ENCODE measurements at places on chromosomes 5 and 9.
A peak's percentile ranks its signal among the peaks of the same experiment; 100 is the strongest.

GRCh38 chr5:140049205-140049604 lies 6.1 kb upstream of the NRG2 start:
- DNase-seq, result no peak

DNA sequence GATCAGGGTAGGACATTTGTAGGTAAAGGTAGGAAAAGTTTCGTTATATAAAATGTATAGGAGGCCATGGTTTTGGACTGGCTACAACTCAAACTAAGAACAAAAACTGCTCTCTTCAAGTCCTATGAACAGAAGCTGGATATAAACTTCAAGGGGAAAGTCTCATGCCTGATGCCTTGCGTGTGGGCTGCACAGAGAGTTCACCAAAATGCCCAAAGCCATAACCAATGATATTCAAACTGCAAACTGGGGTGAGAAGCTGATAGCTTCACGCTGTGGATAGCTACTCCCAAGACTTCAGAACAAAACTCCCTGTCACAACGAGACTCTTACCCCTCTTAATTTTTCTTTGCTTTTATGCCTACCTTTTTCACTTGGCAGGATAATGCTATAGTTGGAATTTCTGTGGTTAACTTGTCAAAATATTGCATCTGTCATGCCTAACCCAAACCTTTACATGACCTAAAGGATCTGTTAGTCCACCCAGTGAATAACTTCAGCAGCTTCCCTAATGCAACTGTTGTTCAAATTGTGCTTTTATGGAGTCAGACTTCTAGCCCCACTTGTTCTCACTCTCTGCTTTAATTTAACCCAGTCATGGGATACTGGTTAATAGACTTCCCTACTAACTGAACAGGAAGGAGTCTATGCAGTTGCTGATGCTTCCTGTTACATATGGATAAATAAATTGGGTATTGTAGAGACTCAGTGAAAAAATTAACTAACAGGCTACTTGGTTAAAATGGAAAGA lies 71.9 kb downstream of the SFXN1 start:
- no peak for DNase-seq

DNA sequence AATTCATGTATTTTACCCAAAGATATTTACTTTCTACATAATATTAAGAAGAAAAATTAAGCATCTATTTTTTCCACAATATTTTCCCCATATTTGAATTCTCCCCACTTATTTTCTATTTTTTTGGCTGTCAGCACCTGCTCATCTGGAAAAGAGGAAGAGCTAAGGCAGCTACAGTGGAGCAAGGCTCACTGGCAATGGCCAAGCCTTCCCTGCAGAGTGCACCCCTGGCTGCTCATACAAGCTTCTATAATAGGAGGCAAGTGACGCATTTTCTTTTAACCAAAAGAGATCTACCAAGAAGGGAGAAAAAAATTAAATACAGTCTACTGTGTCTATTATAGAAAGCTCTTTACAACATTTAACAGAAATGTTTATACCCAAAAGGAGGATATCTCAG lies 72.5 kb downstream of the AUH start:
- DNase-seq, result no peak

DNA sequence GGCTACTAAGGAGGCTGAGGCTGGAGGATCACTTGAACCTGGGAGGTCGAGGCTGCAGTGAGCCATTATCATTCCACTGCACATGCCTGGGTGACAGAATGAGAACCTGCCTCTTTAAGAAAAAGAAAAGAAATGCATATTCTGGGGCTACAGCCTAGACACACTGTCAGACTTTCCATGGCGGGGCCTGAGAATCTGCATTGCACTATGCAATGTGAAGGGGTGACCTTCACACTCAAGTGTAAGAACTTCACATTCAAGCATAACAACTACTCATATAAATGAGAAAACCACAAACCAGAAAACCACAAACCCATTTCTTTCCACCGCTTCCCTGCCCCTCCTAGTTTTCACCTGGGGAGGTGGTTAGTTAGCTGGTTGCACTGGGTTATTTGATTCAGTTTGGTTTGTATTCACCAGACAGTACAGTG lies 18.0 kb upstream of the FBP2 start:
- no peak for DNase-seq

DNA sequence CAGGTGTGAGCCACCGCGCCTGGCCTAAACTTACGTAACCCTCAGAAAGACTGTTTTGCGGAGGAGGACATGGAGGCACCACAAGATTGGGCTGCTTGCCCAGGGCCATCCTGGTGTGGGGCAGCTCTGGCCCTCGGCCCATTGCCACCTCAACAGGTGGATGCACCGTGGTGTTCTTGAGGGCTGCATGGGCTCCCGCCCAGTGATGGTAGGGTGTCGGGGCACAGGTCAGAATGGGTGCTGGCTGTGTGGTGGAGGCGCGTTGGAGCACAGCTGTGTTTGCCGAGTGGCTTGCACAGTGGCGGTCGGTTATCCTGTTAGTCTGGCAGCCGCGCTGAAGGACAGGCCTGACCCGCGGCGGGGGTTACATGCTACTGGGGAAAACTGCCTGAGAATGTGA lies 196.9 kb downstream of the CACNA1B start:
- no peak for DNase-seq

DNA sequence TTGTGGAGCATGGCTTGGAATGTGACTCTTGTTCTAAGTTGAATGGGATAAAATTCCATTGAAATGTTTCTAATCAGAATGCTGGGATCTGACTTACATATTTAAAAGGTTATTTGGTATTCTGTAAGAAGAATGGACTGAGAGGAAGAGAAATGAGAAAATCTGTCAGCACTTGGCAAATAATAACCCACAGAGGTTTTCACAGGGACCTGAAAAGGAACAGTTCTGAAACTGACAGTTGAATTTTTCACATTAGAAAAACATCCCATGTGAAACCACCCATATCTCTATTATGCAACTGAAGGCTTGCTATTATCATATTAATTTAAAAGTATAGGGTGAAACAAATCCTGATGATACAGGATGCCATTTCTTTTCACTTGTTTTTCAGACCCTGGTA lies 302.7 kb downstream of the EPB41L4A start:
- peak; percentile 43 for DNase-seq

GRCh38 chr9:120235081-120235480 lies 344.9 kb downstream of the CDK5RAP2 start:
- DNase-seq, result no peak

- DNase-seq, result peak; percentile 74
Measured at GRCh38 chr5:72066705-72067107, 40.6 kb upstream of the MAP1B start.

DNA sequence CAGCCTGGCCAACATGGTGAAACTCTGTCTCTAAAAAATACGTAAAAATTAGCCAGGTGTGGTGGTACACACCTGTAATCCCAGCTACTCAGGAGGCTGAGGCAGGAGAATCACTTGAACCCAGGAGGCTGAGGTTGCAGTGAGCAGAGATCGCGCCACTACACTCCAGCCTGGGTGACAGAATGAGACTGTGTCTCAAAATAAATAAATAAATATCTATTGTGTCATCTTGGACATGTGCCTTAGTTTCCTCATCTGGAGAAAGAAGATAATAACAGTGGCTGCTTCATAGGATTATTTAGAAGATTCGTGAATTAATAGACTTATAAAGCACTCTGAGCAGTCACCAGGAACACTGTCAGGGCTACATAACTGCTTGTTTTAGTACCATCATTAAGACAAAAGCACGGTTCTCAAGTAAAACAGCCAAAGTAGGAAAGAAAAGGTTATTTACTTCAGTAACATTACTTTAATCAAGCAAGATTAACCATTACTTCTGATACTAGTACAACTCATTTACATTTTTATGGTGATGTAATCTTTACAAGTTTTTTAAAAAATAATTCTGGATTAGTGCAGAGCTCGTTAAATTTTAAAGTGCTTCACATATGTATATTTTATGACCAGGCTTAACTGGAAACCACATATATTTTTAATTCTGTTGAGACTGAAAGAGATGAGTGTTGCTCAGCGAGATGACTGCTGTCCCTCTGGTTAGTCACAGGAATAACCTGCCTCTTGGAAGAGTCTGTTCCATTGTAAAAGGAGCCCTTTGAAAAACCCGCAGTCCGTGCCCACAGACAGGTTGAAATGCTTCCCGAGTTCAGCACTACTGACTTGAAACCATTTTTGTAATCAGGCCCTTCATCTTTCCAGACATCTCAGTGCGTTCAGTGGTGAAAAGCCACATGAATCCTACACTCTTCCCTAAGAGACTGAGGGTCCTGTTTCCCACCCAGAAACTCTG lies 36.7 kb downstream of the ANKH start:
- DNase-seq, result no peak

DNA sequence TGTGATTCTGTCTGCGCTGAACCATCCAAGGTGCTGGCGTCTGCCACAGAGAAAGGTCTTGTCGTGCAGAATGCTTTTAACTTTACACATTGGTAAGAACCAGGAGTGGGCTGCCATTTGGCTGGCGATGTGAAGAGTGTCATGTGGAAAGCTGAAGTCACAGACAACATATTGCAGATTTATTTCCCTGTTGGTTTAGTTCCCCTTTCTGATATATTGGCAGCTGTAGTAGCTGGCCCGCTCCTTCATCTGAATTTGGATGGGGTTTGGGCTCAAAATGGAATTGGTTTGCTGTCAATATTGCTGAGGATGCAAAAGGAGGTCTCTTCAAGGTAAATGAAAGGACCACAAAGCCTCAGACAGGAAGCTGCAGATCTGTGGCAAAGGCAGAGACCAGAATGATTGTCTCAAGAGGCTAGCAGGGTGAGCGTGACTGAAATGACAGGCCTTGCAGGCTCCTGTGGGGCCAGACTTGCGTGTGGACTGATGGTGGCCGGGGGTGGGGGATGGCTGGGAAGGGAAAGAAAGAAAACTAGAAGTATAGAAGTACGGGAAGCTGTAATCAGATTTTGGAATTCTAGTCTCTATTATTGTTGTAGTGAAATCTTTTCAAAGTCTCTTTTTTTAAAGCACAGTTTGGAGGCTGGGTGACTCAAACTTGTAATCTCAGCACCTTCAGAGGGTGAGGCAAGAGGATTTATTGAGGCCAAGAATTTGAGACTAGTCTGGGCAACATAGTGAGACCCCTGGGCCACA lies 25.1 kb upstream of the CD180 start:
- no peak for DNase-seq

- no peak for DNase-seq
Measured at GRCh38 chr5:119435436-119436132, 16.7 kb upstream of the HSD17B4 start.

DNA sequence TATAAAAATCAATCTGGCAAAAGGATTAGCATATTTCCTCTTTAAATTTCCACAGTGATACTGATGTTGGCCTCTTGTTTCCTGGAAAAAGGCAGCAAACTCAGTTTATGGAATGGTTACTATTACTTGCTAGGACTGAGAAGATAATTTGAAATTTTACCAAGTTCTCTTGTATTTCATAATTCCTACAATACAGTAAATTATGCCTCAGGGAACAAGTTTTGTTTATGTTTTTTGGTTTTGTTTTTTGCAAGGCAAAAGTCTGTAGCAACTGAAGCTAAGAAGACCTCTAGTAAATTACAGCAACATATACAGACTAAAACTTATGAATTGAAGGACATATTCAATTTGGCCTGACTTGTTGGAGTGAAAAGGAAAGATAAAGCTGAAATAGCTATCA lies 30.2 kb upstream of the SLCO6A1 start:
- no peak for DNase-seq

GRCh38 chr5:173441053-173441628 lies 112.9 kb upstream of the STC2 start:
- no peak for DNase-seq

GRCh38 chr9:34380511-34381315 lies 4.0 kb upstream of the MYORG start:
- peak; percentile 35 for DNase-seq

- DNase-seq, result no peak
Measured at GRCh38 chr9:131312822-131313770, 23.6 kb downstream of the PLPP7 start.

GRCh38 chr9:61674465-61674864 lies 484.6 kb downstream of the SPATA31A7 start:
- DNase-seq, result no peak

- DNase-seq, result no peak
Measured at GRCh38 chr9:134369416-134370212, 43.4 kb downstream of the RXRA start.

DNA sequence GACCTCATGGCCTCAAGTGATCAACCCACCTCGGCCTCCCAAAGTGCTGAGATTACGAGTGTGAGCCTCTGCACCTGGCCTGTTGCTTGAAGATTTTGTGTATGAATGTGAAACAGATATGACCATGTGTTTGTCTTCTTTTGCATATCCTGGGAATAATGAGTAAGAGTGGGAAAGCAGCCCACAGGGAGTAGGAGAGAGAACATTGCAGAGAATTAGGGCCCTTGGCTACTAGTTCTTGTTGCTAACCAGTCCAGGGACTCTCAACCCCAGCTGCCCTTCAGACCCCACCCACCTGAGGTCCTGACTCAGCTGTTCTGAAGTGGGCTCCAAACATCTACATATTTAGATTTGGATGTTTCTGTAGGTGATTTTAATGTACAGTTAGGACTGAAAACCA lies 125.5 kb downstream of the MTX3 start:
- no peak for DNase-seq

- DNase-seq, result no peak
Measured at GRCh38 chr5:1831257-1831656, 30.1 kb downstream of the NDUFS6 start.

DNA sequence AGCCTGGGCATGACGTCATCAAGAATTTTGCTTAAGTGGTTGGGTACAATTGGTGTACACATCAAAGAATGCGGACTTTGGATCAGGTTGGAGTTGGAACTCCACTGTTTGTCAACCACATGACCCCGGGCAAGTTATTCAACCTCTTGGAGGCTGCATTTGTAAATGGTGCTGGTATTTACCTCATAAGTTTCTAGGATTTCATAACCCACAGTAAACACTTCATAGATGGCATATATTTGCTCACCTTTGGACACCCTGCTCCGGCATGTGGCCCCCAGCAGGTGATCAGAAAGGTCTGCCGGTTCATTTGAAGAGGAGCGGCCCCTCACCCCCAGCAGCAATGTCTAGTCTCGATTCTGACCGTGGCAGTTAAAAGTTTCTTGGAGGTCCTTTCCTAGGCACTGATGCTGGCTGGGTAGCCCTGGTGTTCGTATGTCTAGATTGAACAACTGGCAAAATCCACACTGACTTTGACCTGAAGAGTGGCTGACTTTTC lies 60.6 kb downstream of the IL6ST start:
- DNase-seq, result no peak

- DNase-seq, result no peak
Measured at GRCh38 chr9:100063185-100063584, 35.6 kb downstream of the ERP44 start.

DNA sequence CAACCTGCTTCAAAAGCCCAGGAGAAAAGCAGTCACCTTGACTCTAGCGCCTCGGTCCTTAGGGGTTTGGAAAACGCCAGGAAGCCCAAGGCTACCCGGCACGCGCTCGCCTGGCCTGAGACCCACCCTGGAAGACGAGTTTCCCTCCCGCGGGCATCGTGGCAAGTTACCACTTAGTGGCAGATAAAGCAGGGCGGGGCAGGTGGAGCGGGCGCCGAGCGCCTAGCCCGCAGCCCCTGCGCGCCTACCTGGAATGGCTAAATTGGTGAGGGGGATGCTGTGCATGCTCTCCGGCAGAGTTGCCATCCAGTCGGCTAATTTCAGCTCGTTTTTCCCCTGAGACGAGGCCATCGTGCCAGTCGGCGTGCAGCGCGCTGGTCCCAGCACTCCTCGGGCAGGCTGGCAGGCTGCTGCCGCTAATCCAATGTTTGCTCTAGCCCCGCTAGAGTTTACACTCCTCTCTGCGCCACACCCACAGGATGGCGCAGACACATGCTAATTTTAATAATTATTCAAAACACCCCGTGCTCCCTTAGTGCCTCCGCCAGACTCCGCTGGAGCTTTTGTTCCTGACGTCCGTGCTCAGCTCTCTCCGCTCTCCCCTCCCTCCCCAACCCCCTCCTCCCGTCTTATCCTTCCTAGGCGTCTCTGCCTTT lies at the start of gene PLCXD3:
PLCXD3 (minus strand) TSS at position 426 of the 656 bp plus-strand sequence; CDS start at position 351, 75 bp downstream.
- no peak for DNase-seq

GRCh38 chr9:136361047-136361753 lies 2.3 kb downstream of the DNLZ start:
- no peak for DNase-seq
